ENCODE measurements at places on chromosomes 13 and 19.

DNA sequence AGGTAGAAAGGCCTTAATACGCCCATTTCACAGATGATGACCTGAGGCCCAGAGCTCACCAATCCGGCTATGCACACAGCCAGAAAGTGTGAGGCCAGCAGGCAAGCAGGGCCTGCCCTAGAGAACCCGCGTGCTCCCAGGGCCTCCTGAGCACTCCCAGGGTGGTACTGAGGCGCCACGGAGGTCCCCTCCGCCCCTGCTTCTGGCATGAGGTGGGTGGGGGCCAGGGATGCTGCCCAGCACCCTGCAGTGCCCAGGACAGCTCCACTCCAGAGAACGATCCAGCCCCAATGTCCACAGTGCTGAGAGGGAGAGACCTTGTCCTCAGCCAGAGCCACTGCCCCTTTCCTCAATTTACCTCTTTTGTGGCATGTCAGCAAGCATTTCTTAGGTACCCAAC lies 13.9 kb downstream of the SGTA start:
- no peak for DNase-seq

DNA sequence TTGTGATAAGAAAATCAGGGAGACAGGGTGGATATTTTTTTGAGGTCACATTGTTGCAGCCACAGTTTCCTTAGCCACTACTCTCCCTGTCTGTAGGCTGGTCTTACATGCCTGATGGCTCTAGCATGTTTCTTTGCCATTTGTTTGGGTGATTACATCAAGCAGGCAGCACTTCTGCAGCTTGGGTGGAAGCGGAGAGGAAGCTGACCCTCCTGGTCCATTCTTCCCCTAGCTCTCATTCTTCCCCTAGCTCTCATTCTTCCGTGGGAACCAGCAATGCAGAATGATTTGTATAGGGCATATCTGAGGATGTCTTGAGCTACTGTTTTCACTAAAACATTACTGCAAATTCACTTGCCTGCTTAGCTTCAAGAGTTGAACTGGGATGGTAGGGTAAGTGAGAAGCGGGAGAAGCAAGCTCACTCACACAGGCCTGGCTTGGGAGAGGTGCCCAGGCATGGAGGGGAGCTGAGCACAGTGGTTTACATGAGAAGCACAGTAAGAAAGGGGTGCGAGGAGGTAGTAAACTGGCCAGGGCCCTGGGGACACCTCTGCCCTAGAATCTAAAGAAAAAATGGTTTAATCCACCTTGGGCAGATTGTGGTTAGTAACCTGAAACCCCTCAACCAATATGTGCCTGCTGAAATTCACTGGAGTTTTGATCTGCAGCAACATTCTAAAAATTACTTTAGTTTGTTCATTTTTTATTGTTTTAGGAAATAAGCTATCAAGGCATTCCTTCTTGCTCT lies 538.9 kb downstream of the RFC3 start:
- no peak for DNase-seq

DNA sequence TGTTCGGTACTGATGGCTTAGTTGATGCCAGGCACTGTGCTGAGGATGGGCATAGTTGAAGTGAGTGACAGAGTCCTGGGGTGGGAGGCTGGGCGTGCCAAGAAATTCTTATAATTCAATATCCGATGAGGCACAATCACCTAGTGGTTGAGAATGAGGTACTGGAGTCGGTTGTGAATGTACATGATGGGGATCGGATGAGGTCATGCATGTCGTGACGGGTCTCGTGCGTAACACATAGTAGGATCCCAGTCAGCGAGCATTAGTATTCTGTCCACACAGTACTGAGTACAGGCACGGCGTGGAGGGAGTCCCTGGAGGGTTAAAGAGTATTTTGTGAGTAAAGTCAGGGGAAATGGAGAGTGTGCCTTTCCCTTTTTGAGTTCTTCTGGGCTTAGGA lies 2.8 kb downstream of the SAFB start:
- no peak for DNase-seq

- DNase-seq = no peak
Measured at GRCh38 chr19:9966448-9966847, 30.1 kb upstream of the OLFM2 start.

DNA sequence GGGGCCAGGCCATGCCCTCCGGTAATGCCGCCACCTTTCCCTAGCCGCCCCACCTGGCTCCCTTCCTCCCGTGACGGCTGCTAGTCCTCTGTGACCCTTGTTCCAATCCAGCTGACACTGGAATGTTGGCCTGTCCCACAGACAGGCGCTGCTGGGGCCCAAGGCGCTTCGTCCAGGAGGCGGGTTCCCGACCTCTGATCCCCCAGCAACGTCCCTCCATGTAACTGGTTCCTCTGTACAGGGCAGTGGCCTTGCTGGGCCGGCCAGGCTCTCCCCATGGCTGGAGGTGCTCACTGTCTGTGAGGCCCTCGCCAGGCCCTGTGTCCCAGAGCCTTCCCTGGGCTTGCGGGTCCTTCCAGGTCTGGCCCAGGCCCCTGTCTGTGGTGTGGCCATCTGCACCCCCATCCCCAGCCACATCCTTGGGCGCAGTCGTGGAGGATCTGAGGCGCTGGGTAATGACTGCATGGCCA lies 6.8 kb upstream of the GRIN3B start:
- no peak for DNase-seq

DNA sequence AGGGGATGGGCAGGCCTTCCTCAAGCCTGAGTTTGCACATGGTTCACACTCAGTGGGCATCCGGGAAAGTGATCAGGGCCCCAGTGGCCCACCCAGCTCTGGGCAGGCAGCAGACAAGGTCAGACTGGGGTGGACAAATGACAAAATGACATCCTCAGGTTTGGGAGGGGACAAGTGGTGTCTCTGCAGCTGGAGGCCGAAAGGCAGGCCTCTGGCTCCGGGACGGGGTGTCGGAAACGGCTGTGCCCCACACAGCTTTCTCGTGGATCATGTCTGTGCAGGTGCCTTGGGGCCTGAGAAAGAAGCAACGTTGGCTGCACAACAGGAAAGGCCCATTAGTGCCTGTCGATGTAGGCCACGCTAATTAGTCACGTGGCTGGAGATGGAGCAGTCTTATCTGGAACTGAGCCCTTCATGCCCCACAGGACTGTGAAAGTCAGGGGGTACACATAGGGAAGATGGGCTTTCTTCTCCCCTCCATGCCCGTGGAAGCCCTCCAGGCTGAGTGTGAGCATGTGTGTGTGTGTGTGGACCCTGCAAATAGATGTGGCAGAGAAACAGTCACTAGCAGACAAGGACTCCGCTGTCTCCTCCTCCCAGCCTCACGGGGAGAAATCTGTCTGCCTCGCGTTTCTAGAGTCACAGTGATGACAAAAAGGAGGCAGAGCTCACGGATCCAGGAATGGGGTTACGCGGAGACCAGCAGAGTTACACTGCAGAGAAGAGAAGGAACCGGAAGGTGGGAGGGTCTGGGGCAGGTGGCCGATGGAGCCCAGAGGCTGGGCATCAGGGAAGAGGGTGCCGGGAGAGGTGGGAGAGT lies 44.2 kb downstream of the CHST8 start:
- DNase-seq = no peak

GRCh38 chr19:46192992-46193650 lies 36.4 kb upstream of the IGFL1 start:
- peak; percentile 27 for DNase-seq

DNA sequence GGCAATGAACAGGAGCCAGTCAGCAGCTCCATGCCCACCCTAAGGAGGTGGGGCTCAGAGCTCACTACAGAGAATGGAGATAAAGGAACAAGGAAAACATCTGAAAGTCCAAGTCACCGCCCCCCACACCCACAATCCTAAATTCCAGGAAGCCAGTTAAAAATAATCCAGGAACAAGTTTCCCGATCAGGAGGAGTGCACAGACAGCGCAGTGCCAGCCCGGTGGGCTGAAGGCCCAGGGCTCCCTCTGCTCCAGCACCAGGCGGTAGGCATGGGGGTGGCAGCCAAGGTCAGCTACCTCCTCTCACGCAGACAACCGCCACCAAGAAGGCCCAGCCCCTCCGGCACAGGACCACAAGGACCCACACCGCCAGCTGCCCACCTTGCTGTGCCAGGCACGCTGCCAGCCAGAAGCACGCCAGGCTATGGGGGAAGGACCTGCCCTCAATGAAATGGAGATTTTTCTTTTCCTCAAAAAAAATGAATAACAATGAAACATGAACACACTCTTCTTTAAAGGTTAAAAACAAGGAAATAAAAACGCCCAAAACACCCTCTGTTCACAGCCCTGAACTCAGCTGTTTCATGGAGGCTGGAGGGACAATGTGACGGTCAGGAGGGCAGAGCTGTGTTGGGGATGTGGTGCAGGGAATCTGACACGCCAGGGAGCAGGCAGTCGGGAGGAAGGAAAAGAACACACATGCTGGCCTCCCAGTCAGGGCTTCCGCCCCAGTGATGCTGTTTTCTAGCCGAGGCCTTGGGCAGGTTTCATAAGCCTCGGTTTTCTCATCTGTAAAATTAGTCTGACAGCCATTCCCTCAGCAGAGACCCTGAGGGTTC lies 11.0 kb downstream of the STK24 start:
- no peak for DNase-seq

- DNase-seq = no peak
Measured at GRCh38 chr13:106815545-106815944, 247.6 kb upstream of the ARGLU1 start.

- DNase-seq = no peak
Measured at GRCh38 chr13:114149774-114150740, 17.6 kb upstream of the RASA3 start.

GRCh38 chr13:20349564-20350381 lies 117.7 kb upstream of the GJB6 start:
- DNase-seq = no peak

DNA sequence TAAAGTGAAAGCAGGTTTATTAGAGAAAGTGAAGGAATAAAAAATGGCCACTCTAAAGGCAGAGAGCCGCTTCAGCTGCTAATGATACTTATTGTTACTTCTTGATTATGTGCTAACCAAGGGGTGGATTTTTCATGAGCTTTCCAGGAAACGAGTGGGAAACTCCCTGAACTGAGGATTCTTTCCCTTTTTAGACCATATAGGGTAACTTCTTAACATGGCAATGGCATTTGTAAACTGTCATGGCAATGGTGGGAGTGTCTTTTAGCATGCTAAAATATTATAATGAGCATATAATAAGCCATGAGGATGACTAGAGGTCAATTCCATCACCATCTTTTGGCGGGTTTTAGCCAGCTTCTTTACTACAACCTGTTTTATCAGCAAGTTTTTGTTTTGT lies 890.0 kb downstream of the UQCRFS1 start:
- no peak for DNase-seq

DNA sequence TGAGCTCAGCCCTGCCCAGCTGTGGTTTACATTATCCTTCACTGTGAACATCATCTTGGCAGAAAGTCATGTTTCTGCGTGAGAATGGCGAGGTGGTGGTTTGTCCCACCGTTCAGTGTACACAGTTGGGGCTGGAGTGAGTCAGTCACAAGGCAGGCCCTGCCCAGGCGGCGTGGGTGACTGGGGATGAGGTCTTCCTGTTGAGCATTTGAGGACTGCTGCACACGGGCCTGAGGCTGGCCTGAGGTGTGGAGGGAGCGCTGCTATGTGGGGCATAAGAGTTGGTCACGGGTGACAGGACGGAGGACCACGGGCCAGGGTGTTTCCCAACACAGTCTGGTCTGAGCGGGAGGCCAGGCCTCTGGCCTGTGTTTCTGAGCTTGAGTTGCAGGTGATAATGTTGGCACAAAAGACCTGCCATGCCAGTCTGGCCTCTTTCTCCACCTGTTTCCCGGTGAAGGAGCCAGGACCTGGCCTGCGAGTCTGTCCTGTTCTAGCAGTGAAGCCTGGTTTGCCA lies 13.4 kb upstream of the C19orf33 start:
- peak; percentile 74 for DNase-seq

GRCh38 chr13:79451500-79451962 lies 29.4 kb upstream of the NDFIP2 start:
- DNase-seq = peak; percentile 76

GRCh38 chr19:2340496-2341243 lies 12.2 kb downstream of the SPPL2B start:
- DNase-seq = no peak

DNA sequence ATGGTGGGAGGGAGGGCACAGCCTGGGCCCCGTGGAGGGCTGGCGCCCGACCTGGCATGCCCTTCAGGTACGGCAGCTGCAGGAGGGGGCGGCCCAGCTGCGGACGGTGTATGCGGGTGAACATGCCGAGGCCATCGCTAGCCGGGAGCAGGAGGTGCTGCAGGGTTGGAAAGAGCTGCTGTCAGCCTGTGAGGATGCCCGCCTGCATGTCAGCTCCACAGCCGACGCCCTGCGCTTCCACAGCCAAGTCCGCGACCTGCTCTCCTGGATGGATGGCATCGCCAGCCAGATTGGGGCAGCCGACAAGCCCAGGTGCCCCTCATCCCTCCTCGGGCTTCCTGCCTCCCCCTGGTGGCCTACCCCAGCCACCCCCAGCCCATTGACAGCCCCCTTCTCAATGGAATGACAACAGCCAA lies 16.6 kb upstream of the SHKBP1 start:
- no peak for DNase-seq

DNA sequence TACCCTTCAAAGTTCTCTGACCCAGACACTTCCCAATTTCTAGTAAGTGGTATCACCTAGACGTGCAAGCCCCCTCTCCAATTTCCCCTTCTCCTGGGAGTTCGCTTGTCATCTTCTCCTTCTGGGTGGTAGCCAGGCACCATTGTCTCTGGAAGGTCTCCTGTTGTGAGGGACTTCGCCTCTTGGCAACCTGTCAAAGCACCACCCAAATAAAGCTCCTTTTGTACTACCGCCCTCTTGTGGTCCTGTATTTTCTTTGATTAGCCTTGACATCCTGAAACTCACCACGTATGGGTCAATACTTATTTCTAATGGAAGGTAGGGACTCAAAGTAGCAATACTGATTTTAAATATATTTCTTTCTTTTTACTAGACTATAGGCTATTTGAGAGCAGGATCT lies 8.2 kb downstream of the GPC5 start:
- no peak for DNase-seq
